Stimulated activated CD4-positive, alpha-beta T cell treated with anti-CD3 and anti-CD28 coated beads, Interleukin-4, amount 100 ng/mL, for 48 hours (primary cell): ENCODE measurements at places on chromosomes 11 and 22.
A peak's percentile ranks its signal among the peaks of the same experiment; 100 is the strongest.

DNA sequence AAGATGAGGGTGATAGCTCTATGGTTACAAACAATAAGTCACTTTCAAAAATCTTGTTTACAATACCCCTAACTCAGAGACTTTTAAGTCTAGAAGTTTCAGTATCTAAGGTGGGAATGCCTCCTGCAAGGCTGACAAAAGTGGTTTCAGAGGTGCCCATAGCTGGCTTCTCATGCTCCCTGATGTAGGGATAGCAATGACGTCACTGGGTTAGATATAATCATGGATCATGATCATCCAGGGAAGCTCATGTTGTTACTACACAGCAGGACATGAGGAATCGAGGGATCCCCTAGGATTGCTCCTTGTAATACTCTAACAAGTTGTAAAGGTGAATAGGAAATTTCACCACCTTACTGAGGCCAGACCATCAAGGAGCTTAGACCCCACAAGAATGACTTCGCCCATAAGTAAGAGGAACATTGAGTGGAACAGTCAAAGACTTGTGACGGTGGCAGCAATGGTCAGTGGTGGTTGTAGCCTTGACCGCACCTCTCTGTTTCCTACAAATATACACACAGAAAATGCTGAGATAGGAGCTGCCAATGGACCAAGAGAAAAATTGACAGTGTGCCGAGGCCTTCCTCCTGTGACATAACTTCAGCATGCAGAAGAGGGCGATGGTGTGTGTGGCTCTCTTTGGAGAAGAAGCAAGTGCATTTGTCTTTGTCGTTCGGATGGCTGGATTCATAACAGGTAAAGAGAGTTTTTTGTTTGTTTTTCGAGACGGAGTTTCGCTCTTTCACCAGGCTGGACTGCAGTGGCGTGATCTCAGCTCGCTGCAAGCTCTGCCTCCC, 15.6 kb downstream of the APOL4 start:
- DNase-seq, result no peak

DNA sequence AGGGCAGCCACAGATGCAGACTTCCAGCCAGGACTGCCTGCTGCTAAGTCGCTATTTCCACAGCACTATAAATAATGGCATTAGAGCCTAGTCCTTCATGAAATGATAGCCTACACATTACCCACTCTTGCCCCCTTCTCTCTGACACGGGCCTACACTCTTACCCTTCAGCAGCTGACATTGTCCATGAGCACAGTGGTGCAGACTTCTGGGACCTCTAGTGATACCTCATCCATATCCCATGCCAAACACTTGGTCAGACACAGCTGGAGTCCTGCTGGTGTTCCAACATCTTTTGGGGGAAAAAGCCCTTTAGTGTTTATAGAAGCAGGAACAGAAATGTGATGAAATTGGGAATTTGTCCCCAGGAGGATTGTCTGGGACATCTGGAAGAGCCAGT, 43.4 kb upstream of the RAB1B start:
- no peak for DNase-seq

DNA sequence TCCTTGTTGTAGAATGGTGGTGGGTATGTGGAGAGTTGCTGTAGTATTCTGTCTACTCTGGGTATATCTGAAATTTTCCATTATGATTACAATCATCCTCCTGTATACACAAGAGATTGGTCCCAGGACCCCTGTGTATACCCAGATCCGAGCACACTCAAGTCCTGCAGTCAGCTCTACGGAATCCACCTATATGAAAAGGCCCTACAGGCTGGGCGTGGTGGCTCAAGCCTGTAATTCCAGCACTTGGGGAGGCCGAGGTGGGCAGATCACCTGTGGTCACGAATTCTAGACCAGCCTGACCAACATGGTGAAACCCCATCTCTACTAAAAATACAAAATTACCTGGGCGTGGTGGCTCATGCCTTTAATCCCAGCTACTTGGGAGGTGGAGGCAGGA, 17.2 kb downstream of the PARVA start:
- no peak for DNase-seq

GRCh38 chr11:71452199-71453036, 585 bp upstream of the NADSYN1 start:
- peak; percentile 31 for DNase-seq

GRCh38 chr11:131449036-131450019, 78.9 kb downstream of the NTM start:
- DNase-seq, result no peak

DNA sequence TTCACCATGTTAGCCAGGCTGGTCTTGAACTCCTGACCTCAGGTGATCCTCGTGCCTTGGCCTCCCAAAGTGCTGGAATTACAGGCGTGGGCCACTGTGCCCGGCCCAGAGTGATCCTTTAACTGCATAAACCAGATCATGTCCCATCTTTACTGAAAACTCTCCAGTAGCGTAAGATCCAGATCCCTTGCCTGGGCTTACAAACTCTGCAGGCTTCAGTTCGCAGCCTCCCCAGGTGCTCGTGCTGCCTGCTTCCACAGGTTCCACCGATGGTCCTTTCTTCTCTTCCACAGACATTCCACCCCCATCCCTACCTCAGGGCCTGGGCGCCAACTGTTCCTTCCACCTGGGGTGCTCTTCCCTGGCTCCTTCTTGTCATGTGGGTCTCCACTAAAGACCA, 88.8 kb upstream of the SHANK2 start:
- no peak for DNase-seq

DNA sequence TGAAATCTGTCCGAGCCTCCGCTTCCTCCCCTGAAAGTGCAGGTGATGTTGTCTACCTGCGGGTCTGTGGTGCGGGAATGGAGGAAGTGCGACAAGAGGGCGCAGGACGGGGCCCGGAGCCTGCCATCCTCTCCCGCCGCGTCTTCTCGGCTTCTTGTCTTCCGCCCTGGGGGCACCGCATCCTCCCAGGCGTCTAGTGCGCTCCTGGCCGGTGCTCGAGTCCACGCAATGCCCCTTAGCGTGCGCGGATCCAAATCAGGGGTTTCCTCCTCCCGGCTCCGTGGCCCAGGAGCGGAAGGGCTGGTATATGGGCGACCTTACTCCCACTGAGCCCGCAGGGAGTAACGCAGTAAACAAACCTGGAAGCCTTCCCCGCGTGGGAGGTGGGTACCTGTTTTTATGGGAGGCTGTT, 405 bp downstream of the SFI1 start:
- peak; percentile 21 for DNase-seq

GRCh38 chr11:97683733-97684132, 1293.9 kb downstream of the JRKL start:
- DNase-seq, result no peak

- no peak for DNase-seq
These were observed 8.9 kb downstream of the PLCB3 start for GRCh38 chr11:64260147-64260708.

DNA sequence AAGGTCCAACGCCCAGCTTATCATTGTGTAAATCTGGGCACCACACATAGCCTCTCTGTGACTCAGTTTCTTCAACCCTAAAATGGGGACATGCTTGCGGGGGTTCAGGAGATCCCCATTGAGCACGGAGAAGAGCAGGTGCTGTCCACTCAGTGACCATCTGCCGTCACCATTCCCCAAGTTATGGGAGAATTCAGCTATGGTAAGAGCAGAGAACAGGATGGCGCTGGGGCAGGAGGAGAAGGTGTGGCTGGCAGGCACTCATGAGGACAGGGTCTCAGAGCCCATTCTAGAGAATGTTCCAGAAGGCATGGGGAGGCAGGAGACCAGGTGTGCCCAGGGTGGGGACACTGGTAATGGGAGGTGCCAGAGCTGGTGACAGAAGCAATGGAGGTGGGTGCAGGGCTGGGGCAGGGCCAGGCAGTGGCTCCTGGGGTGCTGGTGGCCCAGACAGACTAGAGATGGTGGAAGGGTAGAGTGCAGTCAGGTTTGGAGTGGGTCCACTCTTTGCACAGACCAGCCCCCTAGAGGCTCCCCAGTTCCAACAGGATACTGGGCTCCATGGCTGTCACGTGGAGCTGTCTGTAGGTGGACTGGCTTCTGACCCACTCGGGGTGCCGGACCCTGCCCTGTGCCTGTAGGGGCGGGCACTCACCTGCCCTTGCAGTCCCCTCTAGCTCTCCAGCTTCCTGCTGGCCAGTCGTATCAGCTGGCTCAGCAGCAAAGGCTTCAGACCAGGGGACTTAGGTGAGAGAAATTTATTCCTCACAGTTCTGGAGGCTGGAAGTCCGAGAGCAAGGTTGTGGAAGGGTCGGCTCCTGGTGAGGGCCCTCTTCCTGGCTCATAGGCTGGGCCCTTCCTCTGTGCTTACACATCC, 84.7 kb downstream of the CDKN1C start:
- no peak for DNase-seq

DNA sequence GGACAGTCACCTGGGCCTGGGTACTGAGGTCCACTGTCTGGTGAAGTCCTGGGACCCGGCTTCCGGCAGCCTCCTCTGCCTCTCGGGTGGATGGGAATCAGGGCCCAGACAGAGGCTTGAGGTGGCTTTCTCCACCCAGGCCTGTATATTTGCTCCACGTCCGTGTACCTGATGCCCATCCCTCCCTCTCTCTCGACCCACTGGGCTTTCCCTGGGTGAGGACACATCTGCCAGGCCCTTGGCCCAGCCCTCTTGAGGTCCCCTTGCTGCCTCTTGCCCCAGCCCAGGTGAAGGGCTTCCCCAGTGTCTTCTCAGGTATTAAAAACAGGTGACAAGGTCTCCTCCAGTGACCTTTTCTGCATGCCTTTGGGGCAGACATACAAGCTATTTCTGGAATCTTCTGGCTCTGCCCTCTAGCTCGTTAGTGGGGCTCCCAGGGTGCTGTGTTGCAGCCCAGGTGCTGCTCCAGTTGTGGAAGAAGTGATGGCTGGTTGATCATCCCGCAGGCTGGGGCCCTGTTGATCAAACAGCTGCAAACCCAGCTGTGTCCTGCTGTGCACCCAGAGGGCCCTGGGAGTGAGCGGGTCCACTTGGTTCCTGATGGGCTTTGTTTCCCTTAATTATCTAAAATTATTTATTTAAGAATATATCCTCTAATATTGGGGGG, 25.5 kb upstream of the ACR start:
- no peak for DNase-seq

DNA sequence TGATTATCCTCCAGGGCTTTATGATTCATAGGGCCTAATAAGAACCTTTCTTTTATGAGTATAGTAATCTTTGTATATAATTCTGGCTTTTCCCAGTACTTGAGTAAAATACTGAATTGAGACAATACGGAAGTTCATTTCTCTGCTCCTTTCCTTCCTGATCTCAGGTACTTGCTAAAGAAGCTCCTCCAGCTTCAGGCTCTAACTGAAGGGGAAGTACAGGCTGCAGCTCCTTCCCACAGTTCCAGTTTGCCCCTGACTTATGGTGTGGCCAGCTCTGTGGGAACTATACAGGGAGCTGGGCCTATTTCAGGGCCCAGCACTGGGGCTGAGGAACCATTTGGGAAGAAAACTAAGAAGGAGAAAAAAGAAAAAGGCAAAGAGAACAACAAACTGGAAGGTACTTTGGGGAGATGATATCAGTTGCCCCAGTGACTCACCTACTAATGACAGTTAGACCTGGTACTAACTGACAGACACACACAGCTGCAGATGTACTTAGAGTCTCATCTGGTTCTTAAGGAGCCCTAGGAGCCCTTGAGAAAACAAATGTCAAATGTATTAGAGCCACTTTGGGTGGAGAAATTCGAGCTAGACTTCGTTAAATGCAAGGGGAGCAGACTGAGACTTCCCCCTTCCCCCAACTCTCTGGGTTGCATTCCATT, 3.0 kb downstream of the TBRG1 start:
- no peak for DNase-seq

DNA sequence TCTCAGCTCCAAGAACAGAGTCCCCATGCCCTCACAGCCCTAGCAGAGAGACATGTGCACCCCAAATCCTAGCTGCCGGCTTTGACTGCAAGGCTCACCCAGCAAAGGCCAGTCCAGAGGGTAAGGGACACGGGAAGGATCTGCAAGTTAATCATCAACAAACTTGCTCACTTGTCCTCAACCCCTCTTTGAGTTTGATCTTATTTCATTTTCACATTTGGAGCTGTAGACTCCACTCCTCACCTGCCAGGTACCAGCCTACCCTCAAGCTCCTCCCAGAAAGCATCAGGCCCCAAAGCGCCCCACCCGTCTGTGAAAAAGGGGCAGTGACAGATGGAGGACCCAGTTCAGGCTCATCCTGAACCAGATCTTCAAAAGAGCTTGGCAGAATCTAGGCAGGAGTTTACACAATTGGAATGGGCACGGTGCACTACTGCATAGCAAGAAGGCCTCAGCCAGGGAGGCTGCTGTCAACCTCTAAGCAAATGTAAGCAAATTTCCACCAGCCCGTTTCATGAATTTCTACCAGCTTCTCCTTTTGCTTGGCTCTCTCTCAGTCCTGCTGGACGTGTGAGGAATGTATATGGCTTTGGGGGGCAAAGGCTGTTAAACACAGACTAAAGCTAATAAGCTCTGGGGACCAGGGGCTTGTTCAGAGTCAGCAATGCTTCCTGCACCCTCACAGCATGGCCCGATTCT, 5.5 kb downstream of the EHD1 start:
- no peak for DNase-seq

DNA sequence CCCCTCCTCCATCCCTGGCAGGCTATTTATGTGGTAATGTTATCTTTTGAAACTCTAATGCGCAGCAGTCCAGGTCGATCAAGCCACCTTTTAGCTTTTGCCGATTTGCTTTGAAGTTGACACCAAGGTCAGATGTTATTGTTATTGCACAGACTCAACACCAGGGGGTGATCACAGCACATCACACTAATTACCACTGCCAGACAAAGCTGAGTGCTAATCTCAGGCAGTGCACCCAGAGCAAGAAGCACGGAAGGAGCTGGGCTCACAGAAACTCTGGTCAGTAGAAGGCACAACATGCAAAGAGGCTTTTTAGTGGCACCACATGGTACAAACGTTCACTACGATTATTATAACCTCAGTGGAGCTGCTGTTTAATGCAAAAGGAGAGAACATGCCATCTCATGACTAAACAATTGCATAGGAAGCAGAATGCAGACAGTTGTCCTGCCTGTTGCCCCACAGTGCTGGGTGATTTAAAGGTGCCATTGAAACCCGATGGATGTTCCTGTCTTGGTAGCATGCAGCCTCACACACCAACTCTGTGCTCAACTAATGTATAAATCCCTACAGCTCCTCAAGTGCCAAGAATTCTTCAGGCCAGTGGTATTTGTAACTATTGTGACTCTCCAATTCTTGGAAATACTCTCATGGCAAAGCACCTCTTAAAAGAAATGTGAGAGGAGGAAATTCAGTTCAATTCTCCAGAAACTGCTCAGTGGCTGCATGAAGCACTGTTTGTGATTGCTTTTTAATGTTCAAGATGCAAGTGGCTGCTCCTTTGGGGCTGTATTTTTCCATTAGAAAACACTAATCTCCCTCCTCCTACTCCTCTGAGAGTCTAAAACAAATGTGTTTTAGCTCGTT, 353.9 kb upstream of the DDI1 start:
- DNase-seq, result peak; percentile 10

- no peak for DNase-seq
These were observed 58.3 kb upstream of the EMID1 start for GRCh38 chr22:29147331-29147899.

GRCh38 chr11:44208976-44209603, 100.8 kb downstream of the ALX4 start:
- DNase-seq, result no peak

DNA sequence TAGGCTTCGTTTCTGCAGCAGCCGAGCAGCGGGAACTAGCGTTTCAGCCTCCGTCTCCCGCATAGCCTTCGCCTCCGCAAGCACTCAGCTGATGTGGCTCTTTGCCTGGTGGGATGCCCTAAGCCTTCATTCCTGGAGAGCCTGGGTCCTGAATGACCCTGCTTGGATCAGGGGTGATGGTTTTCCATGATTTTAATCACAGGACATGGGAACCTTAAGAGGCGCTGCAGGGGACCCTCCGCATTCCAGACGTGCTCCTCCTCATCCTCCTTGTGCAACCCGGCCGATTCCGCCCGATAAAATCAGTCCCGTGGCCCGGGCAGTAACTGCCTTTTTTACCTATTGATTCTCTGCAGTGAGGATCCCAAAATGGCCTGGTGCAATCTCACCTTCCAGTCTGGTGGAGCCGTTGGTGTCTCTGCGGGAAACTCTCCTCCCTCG, 8.2 kb downstream of the C11orf21 start:
- no peak for DNase-seq
